NCI-H2029 (cell line): ENCODE measurements at places on chromosomes 12 and 14.

DNA sequence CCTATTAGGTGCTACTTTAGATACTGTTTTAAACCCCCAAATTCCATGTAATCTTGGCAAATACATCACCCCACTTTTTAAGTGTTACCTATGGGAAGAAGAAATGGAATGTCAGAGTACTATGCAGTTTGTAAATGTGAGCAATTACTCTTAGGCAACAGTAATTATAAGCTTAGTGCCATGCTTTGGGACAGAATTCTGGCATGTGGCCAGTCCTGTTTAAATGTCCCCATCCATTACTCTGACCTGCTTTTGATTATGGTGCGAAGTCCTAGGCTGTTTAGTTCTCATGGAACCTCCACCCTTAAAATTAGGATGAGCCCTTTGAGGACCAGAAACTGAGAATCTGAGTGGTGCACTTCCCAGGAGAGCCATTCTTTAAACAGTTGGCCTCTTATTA lies 321.4 kb upstream of the RGS6 start:
- no peak for DNase-seq

DNA sequence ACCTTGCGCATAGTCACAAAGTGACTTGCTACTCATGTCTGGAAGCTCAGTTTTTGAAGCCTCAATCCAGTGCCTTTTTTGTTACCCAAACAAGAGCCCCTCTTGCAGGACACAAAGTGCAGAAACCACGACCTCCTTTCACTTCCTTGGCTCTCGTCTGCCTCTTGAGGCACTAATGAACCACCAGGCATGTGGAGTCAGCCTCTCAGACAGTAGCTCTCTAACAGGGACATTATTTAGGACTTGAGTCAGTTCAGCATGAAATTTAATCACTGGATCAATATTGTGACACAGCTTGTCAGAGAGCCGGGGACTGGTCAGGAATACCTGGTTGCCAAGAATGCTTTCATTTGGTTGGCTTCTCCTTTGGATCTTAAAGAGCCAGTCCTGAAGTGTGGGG lies 46.7 kb downstream of the HSPB8 start:
- peak; percentile 84 for DNase-seq

- DNase-seq, result no peak
Observed at GRCh38 chr12:91910871-91911388, 234.7 kb downstream of the BTG1 start.

GRCh38 chr14:57389646-57390036 lies 745 bp upstream of the NAA30 start:
- peak; percentile 17 for DNase-seq

DNA sequence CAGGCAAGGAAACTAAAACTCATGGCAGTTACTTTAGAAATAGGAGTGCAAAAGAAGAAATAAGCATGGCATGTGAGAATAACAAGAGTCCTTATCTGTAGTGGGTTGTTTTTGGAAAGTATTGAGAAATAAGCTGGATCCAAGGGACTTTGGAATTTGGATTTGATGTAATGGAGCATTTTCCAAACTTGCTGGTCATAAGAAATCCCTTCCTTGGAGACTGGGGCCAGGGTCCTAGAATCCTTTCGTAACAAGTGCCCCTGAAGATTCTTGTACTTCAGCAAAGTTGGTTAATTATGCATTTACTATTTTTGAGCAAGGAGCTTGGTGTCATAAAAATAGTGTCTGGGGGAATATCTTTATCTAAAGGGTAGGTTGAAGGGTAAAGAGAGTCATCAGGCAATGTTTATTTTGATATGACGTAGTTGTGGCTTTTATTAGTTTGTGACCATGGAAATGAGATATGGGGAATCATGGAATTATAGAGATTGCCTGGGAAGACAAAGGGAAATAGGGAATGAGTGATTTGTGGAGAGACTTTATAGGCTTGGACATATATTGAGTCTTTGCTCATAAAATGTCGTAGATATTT lies 53.9 kb downstream of the WNK1 start:
- DNase-seq, result no peak

GRCh38 chr14:72528863-72529175 lies 365.1 kb downstream of the DPF3 start:
- DNase-seq, result no peak

DNA sequence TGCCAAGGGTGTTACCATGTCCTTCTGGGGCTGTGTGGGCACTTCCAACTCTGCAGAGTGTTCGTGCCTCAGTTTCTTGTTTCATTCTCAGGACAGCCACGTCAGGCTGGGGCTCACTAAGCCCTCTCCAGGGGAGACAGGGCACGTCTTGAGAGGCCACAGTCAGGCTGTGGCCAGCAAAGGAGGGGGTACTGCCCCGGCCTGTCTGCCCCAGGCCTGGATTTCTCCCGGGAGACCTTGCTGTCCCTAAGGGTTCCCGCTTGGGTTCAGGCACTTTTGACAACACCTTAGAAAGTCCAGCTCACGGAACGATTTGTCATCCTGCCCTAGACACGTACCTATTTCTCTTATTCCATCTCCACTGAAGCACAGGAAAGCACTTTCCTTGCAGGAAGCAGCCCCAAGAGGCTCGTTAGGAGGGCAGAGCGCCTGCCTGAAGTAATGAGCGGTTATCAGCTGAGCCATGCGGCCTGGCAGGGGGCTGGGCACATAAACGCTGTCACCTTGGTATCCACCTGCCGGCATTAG lies 290.4 kb upstream of the RTL1 start:
- no peak for DNase-seq

DNA sequence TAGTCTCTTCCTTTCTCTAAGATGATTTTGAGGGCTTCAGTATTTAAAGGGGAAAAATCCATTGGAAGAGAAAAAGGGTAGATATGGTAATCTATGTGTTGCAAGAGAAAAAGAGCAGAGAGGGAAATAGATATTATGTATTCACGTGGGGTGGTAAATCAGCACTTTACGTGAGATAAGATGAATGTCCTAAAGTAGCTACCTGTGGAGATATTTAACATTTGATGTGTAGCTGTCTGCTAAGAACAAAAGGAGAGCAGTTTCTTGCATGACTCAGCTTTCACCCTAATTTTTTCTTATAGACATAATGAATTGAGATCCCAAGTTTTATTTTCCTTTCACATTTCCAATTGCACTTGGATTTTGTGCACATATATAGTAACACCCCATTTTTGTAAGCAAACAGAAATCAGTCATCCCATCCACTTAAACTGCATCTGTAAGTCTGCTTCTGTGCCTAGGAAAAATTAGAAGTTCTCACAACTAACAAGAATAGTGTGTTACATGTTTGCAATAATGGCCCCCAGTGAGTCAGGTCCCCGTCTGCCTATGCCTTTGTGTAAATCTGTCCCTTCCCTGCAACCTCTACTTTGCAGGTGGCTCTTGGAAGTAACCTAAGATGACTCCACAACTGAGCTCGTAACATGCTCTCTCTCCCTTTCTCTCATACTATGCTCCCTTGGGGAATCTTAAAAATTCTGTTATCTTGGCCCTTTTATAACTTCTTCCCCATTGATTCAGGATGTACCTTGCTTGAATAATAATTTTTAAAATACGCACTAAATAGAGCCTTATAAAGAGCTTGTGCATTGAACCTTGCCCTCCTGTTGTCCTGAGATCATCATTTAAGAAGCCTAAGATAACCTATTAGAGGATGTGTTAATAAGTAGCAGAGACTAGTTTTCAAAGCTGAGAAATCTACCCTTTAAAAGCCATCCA lies 3.7 kb downstream of the TMTC3 start:
- DNase-seq, result no peak
